ENCODE measurements at places on chromosomes 4 and X.
A peak's percentile ranks its signal among the peaks of the same experiment; 100 is the strongest.

DNA sequence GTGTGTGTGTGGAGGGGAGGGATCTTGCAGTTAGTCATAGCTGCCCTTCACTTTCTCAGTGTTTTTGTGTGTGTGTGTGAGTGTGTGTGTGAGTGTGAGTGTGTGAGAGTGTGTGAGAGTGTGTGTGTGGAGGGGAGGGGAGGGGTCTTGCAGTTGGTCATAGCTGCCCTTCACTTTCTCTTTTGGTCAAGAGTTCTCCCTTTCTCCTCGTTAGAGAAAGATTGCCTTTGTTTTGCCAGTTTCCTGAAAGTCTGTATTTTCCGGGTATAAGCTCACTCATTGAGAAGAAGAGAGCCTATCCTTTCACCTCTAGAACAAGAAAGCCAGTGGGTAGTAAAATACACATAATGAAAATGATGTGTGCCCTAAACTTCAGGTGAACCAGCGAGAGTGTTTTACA, 75.2 kb upstream of the ENPP6 start:
- no peak for DNase-seq

DNA sequence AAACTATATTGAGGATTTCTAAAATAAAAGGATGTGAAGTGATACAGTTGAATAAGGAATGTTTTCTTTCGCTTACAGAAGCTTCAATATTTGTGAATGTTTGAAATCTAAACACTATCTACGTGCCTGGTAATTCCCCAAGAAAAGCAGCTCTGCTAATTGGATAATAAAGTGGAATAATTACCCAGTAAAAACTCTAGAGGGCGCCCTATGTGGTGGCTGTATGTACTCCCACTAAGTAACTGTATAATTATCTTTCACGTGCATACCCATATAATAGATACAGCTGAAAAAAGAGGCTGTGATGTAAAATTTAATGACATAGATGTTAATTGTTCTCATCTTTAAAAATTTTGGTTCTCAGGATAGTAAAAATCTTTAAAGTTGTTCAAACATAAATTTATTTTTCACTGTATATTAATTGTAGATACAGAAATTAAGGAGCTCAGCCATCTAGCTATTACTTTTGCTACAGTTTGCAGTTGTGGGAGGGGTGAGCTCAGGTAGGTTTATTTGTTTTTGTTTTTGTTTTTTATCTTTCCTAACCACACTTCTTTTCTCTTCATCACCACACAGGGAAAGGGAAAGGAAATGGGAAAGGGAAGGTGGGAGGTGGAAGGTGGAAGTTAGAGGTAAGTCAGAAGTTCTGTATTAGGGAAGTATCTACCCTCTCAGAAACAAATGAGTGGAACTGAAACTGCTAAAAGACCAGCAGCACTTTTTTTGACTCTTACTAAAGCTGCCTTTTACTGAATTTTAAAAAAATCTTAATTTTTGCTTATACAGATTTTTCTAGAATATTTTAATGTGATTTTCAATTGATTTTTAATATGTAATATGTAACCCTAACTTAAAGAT, 151.7 kb upstream of the RPS6KA6 start:
- DNase-seq = no peak

GRCh38 chr4:123564758-123565346, 168.3 kb downstream of the SPRY1 start:
- peak; percentile 51 for DNase-seq

- DNase-seq = no peak
These were observed 348.8 kb downstream of the GASK1B start for GRCh38 chr4:157824021-157824420.

GRCh38 chr4:125011646-125012045, 299.1 kb upstream of the ANKRD50 start:
- no peak for DNase-seq

GRCh38 chr4:82031376-82031927, 342.3 kb downstream of the HNRNPD start:
- no peak for DNase-seq

DNA sequence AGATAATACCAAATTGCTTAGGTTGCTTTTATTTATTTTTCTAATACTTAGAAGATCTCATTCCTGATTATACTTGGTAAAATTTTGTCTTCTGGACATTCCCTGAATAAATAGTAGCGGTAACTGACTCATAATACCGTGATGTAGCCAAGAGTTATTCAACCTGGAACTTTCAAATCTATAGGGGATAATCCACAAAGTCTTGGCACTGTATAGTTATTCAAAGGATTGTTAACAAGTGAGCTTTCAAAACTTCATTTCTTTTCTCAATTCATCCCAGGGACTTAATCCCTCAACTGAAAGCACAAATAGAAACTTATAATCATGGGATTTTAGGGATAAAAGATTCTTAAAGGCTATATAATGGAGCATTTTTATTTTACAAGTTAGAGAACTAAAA, 1383.3 kb downstream of the FAM133A start:
- DNase-seq = no peak

DNA sequence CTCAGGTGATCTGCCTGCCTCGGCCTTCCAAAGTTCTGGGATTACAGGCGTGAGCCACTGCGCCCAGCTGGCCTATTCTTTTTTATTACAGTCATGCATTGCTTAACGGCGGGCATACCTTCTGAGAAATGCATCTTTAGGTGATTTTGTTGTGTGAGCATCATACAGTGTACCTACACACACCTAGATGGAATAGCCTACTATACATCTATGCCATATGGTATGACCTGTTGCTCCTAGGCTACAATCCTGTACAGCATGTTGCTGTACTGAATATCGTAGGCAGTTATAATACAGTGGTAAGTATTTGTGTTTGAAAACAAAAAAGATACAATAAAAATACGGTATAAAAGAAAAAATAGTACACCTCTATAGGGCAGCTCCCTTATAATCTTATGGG, 6.0 kb downstream of the STAG2 start:
- no peak for DNase-seq

GRCh38 chr4:6055030-6055429, 36.8 kb upstream of the C4orf50 start:
- no peak for DNase-seq

- DNase-seq = peak; percentile 52
These were observed at the start of gene GPAT3 for GRCh38 chr4:83535520-83536361. Gene GPAT3 (plus strand): TSS chr4:83536108. CDS start chr4:83536623, 515 bp downstream.

DNA sequence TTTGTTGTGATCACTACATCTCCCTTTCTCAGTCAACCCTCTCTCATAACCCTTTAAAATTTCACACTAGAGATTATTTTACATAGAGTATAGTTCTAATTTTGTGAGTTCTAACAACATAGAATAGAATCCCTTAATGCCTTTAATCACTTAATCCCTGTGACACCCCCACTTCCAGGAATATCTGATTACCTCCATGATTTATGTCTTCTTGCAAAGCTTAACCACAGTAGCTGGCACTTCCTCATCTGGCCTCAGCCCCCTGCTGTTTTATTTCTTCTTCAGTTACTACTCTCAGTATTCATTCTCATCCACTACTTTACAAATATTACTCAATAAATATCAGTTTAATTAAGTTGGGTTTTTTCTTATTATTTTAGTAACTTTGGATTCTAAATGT, 340.9 kb downstream of the CENPC start:
- no peak for DNase-seq

- no peak for DNase-seq
These were observed 38.1 kb downstream of the CBLL2 start for GRCh38 chrX:22310779-22311178.

GRCh38 chrX:41686788-41687187, 2.0 kb upstream of the GPR34 start:
- DNase-seq = no peak

DNA sequence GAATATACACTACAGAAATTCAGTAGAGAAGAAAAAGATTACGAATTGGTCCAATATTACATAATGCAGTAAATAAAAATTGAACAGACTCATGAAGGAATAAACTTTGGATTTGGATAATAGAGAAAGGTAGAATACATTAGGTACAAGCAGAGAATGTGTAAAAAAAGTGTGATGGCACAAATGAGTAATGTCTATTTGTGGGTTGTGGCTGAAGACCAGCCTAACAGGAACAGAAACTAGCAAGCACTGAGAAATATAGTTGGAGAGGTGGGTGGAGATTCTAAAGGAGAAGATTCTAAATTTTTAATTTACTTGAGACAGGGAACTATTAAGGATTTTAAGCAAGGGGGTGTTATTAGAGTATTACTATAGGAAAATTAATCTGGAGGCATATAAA, 15.2 kb upstream of the CLOCK start:
- DNase-seq = no peak

DNA sequence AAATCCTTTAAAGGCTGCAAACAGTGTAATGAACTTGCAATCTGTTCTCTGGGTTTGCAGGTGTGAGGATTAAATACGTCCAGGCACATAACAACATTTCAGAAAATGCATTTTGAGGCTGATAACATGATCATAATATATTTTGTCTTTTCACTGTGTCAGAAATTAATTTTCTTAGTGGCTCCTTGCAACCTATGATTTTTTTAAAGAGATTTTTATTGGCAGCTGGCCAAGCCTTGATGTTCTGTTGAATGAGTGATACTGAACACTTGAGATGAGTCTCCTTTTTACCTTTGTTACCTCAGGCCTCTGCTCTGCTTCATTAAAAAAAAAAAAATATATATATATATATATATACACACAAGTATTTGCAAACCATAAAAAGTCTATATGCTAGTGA, 68.2 kb upstream of the TENM3 start:
- DNase-seq = no peak

- DNase-seq = no peak
These were observed 77.9 kb downstream of the ADAM29 start for GRCh38 chr4:174996079-174996478.

GRCh38 chr4:144658903-144659302, 12.9 kb downstream of the HHIP start:
- no peak for DNase-seq
